ENCODE measurements at places on chromosomes 7 and 10.

DNA sequence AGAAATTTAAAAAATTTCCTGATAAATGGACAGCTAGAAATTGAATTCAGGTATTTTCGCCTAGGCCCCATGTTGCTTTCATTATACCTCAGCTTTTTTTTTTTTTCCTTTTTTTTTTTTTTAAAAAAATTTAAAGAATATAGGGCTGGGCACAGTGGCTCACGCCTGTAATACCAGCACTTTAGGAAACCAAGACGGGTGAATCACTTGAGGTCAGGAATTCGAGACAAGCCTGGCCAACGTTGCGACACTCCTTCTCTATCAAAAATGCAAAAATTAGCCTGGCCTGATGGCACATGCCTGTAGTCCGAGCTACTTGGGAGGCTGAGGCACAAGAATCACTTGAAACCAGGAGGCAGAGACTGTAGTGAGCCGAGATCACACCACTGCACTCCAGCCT lies 334.0 kb downstream of the SORCS1 start:
- DNase-seq = no peak

GRCh38 chr7:44976746-44977196 lies 2.0 kb downstream of the MYO1G start:
- no peak for DNase-seq

DNA sequence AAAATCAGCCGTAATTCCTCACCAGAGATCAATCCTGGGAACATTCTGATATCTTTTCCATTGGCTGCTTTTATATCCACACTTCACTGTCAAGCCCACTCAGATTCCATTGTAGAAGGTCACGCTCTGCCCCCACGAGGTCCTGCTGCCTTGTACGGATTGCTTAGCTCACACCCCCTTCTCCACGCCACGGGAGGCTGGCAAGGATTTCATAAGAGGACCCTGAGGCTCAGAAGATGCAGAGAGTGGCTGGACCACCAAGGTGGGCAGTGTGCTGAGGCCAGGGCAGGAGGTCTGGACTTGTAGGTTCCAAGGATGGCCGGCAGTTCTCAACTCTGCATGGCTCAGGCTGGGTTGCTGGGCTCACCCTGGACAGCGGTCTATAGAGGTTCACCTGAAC lies 149.7 kb downstream of the RNF216 start:
- no peak for DNase-seq

DNA sequence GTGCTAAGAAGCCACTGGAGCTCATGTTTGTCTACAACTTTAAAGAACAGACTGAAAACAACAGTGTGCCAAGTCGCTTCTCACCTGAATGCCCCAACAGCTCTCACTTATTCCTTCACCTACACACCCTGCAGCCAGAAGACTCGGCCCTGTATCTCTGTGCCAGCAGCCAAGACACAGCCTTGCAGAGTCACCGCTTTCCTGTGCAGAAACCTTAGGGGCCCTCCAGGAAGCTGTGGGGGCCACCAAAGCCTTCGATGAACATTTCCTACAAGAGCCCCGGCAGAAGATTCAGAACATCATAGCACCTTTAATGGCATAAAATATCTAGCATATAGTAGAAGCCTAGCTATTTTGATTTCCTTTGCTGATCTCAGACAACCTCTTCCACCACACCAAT lies 88.0 kb upstream of the PRSS58 start:
- DNase-seq = no peak

GRCh38 chr10:3172081-3172445 lies 519 bp downstream of the PITRM1 start:
- peak; percentile 55 for DNase-seq

- DNase-seq = no peak
Measured at GRCh38 chr7:22909917-22910316, 87.3 kb upstream of the TOMM7 start.

GRCh38 chr7:36806891-36807290 lies 82.6 kb upstream of the AOAH start:
- no peak for DNase-seq

- DNase-seq = no peak
Measured at GRCh38 chr7:24469118-24469517, 104.1 kb upstream of the PALS2 start.

GRCh38 chr7:69403169-69403568 lies 195.1 kb upstream of the AUTS2 start:
- DNase-seq = no peak

GRCh38 chr7:11612737-11613136 lies 219.3 kb downstream of the THSD7A start:
- DNase-seq = no peak

- no peak for DNase-seq
Measured at GRCh38 chr10:47152861-47153349, 147.1 kb upstream of the GDF10 start.

DNA sequence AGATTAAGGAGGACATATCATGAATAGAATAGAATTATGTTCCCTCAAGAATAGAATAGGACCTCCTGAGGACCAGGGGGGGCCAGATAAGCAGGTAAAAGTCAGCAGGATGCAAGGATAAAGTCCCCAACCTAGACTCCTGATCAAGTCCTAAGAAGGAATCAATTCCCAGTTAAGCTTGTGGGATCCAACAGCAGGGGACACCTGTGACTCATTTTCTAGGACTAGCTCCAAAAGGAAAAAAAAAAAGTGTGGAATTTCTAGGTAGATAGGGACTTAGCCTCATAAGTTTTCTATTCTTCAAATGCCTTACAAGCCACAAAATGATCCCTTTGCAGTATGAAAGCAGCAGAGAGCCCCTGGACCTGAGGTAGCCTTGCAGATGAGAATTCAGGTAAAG lies 336.2 kb downstream of the WDR11 start:
- DNase-seq = no peak

DNA sequence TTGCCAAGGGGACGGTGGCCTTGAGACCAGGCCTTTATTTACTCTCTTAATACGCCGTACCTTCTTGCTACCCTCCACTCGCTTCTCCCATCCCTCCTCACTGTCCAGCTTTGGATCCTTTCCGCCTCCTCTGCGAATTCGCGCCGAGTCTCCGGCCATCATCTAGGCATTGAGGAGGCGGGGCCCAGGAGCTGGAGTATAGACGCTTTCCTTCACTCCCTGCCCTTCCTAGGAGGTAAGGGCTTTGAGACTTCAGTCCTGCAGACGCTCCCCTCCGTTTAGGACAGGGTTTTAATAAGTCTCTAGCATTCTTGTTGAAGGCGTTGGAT lies 538 bp downstream of the TFAM start:
- peak; percentile 44 for DNase-seq

- no peak for DNase-seq
Measured at GRCh38 chr7:10779465-10780399, 193.9 kb upstream of the PHF14 start.

- DNase-seq = no peak
Measured at GRCh38 chr10:99656199-99657064, 2.9 kb upstream of the ENTPD7 start.

- no peak for DNase-seq
Measured at GRCh38 chr10:62182595-62182994, 86.0 kb downstream of the RTKN2 start.

DNA sequence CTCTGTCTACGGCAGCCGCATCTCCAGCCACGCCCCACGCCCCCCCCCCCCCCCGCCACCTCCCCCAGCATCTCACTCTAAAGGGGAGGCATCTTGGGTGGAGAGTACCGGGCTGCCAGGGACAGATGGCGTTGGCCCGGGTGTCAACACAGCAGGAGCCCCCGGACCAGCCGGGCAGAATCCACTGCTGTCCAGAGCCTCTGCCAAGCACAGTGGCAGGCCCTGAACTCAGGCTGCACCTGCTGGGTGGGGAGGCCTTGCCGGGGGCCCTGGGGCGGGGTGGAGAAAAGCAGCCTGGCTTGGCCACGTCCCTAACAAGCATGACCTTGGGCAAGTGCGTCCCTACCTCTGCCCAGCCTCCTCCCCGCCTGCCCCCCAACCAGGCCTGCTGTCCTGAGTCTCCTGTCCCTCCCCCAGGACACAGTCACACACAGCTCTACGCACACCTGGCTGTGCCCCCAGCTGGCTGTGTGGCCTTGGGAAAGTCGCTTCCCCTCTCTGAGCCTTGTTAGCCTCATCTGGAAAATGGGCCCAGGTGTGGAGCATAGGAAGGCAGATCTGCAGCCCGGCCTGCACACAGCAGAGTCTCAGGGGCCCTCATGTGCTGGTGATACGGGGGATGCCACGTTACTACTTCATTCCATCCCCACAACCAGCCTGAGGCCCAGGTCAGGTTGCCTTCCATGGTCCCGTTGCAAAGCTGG lies 45.2 kb downstream of the MICALL2 start:
- no peak for DNase-seq

DNA sequence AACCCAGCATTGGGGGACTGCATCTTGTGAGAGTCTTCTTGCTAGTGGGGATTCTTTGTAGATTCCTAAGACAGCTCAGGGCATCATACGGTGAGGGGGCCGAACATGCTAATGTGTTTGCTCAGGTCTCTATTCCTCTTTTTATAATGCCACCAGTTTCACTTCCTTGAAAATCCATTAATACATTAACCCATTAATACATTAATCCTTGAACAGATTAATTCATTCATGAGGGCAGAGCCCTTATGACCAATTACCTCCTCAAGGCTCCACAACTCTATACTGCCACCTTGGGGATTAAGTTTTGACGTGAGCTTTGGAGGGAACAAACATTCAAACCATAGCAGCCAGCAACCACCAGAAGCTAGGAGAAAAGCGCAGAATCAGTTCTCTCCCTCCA lies 67.2 kb upstream of the POT1 start:
- DNase-seq = no peak

DNA sequence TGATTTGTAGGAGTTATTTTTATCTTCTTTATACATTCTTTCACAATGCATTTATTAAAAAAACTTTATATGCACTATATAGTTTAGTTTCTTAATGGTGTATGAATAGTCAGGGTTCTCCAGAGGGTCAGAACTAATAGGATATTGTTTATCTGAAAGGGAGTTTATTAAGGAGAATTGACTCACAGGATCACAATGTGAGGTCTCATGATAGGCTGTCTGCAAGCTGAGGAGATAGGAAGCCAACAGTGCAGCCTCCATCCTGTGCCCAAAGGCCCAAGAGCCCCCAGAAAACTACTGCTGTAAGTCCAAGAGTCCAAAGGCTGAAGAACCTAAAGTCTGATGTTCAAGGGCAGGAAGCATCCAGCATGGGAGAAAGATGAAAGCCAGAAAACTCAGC lies 192.8 kb upstream of the AHR start:
- DNase-seq = no peak

GRCh38 chr10:2933924-2934323 lies 133.4 kb upstream of the PFKP start:
- DNase-seq = no peak

DNA sequence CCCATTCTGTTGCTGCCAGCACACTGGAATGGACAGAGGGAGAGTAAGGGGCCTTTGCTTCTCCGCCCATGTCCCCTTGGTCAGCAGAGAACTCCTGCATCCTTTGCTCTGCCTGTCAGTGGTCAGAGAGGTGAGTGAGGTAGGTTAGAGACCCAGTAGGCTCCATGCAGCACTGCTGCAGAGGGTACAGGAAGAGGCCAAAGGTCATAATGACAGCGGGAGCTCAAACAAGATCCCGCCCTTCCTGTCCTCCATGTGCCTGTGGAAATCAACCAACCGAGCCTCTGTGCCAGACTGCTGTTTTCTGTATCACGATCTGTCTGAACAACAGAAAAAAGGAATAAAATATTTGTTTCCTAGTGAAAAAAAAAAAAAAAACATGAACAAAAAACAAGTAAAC lies 81.4 kb downstream of the ZNF33B start:
- no peak for DNase-seq

- DNase-seq = no peak
Measured at GRCh38 chr7:98795741-98796493, 73.9 kb downstream of the TMEM130 start.

DNA sequence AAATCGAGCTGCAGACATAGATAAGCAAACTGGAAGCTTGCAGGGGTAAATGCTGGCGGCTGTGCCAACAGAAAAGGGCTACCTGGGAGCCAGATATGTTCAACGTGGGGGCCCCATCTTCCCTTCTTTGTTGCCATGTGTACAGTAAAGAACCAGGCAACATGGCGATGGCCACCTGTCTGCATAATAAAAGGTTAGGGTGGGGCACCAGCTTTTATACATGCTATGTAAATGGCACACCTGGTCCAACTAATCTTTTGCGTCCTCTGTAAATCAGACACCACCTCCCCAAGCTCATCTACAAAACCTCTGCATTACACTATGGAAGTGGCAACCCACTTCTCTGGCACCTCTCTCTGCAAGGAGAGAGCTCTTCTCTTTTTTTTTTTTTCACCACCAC lies 13.9 kb downstream of the BUD31 start:
- no peak for DNase-seq

GRCh38 chr10:118106426-118106825 lies 59.7 kb upstream of the RAB11FIP2 start:
- DNase-seq = no peak

DNA sequence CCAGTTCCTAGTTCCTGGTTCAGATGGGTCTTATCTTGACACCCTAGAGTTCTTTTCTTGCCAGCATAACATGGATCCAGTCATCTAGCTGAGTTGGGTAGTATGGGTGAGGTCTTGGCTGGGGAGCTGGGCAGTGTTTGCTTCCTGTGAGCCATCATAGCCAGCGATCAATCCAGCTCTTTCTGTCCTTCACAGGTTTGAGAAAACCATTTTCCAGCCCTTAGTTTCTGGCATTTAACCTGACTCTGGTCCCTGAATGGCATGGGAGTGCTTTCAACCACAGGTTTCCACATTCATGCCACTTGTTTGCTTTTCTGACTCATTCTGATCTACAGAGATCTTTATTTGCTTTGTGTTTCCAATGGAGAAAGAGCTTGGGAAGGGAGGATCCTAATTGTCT lies 8.6 kb downstream of the SLC13A1 start:
- no peak for DNase-seq

- no peak for DNase-seq
Measured at GRCh38 chr10:112821038-112821437, 129.0 kb upstream of the TCF7L2 start.

DNA sequence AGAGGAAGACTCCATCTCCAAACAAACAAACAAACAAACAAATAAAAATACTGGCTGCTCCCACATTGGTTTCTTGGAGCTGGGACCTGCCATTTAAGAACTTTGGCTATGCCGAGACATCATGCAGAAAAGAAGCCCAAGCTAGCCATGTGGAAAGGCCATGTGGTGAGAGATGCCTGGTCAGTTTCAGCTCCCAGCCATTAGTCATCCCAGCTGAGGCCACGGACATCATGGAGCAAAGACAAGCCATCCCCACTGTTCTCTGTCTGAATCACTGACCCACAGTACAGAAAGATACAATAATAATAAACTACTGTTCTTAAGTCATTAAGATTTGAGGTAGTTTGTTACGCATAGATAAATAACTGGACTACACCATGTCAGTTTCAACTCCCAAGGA lies 70.0 kb upstream of the PCBD1 start:
- no peak for DNase-seq

All from activated CD4-positive, alpha-beta T cell treated with anti-CD3 and anti-CD28 coated beads, Interleukin-2, amount 50 U/mL, for 48 hours (primary cell).